ENCODE measurements at places on chromosomes 3 and 15.

GRCh38 chr3:177484926-177485325 lies 287.6 kb upstream of the TBL1XR1 start:
- DNase-seq, result no peak

DNA sequence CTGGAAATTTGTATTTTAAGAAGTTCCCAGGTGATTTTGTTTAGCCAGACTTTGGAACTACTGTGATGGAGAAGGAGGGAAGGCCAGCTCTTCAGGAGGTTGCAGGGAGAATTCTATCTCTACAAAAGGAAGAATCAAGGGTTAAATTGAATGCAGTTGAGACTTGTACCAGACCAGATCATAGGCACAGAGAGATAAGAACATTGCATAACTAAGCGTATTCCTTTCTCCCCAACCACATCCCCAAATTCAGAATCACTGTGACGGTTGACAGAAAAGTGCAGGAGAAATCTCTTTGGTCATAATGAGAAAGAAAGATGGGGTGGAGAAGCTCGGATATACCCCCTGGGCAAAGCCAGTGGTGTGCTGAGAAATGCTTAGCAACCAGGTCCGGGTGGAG lies 7.2 kb downstream of the PLD1 start:
- no peak for DNase-seq

DNA sequence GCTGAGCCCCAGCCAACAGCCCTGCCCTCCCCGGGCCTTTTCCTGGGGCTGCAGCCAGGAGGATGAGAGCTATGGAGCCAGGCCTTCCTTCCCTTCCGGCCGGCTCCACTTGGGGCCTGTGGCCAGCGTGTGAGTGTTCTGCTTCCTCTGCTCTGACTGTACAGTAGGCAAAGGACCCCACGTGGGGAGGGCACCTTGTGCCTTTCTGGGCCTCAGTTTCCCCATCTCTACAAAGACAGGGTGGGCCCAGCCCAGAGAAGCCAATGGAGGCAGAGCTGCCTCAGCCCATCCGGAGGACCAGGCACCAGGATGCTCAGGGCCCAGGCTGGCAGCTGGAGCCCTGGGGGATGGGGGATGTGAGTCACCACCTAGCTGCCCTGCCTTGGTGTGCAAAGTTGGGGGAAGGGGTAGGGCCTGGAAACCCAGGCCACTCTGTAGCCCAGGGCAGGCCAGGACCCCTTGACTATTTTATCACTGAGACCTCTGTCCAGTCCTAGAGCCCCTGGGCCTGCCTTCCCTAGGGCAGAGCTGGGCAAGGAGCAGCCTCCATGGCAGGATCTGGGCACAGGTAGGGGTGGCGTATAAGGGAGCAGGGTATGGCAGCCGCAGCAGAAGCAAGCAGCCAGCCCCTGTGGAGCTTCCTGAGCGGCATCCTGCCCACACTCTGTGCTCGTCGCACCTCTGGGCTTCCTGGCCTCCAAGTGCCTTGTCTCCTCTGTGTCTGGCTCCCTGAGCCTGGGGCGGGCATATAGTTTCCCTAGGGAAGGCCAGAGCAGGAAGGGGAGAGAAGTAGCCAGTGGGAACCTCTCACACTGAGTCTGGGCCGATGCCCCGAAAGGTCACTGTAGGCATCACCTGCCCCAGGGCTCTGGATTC lies 1.8 kb downstream of the PSTPIP1 start:
- no peak for DNase-seq

DNA sequence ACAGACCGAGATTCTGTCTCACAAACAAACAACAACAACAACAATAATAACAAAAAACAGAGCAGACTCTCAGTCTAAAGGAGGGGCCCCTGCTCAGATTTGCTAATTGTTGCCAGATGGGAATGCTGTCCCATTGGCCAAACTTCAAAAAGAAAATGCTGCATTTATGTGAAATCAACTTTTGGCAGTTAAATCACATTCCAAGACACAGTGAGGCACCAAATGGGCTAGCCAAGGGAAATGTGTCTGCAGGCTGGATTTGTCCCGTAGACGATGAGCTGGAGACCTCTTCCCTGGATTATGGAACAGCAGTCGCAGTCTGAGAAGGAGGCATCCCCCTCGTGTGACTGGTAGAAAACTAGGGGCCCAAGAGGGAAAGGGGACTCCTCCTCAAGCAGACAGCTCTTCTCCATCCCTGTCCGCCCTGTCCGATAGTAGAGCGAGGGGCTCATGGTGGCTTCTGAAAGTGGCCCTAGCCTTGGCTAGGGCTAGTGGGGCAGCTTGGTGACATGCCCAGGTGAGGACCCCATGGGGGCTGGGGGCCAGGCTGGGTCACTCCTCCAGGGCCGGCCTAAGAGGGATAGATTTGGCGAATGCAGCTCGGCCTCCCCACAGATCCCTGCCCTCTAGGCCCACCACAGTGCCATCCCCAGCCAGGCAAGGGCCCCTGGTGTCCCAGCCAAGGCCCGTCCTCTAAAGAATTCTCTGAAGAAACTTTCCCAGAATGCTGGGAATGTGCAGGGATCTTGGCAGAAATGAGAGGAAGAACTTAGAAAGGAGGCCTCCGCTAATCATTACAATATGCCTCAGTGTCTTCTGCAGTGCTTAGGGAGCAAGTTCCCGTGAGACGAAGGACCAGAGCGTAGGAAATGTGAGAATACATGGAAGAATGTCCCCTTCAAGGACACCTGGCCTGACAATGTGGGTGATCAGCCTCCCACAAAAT lies 2.0 kb downstream of the SLC22A14 start:
- DNase-seq, result no peak

GRCh38 chr3:45067486-45067885 lies 41.4 kb downstream of the CLEC3B start:
- no peak for DNase-seq

DNA sequence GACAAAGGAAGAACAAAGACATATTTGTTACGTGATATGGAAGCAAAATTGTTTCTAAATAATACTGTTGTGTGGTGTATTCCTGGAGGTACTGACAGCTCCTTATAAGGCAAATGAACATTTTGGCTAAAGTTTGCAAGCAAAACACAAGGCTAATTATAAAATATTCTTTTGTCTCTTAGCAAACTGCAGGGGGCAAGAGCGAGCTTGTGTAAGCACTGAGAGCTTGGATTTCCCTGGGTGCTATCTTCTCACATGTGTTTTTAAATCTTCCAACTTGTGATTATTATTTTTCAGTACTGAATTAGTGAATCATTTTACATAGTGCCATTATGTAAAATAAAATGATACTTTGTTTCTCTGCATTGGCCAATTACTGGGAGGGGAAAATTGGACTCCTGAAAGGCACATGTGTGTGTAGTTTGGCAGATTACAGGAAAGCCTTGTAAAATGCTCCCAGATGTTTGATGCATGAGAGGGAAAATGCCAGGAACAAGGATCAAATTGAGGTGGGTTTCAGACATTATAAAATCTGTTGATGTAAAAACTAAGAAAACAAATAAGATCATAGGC lies 611.5 kb downstream of the AGBL1 start:
- no peak for DNase-seq

DNA sequence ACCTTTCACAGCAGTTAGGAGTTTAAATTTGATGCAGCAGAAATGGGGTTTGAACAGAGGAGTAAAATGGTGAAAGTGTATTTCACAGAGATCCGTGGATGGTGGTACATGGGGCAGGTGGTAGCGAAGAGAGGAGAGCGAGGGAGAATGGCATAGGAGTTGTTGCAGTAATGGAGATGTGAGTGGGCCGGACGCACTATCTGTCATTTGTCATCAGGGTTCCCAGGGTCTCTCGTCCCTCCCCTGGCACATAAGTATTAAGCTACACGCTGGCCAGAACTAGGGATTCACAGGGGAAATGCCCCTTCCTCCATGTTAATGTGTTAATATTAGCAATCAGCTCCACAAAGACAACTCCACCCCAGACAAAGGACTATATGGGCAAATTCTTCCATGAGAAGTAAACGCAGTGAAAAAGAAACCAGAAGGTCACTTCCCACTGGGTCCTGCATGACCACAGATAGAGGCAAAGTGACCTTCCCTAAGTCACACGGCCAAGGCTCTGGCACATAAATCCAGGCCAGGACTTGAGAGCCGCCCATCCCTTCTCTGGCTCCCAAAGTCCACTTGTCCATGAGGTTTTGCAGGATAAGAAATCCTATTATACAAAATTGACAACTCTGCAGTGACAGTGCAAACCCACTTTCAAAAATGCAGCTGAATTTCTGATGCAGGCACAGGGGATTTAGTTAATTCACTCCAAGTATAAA lies 42.5 kb downstream of the ANXA2 start:
- DNase-seq, result no peak

- DNase-seq, result no peak
Observed at GRCh38 chr3:31434819-31435218, 97.9 kb upstream of the STT3B start.

- no peak for DNase-seq
Observed at GRCh38 chr3:48709051-48709461, 8.0 kb downstream of the IP6K2 start.

- DNase-seq, result no peak
Observed at GRCh38 chr15:59668556-59668955, 11.2 kb upstream of the GTF2A2 start.

GRCh38 chr15:50190166-50190570 lies 8.2 kb downstream of the SLC27A2 start:
- no peak for DNase-seq

GRCh38 chr3:71104121-71104541 lies 479.4 kb downstream of the FOXP1 start:
- no peak for DNase-seq

DNA sequence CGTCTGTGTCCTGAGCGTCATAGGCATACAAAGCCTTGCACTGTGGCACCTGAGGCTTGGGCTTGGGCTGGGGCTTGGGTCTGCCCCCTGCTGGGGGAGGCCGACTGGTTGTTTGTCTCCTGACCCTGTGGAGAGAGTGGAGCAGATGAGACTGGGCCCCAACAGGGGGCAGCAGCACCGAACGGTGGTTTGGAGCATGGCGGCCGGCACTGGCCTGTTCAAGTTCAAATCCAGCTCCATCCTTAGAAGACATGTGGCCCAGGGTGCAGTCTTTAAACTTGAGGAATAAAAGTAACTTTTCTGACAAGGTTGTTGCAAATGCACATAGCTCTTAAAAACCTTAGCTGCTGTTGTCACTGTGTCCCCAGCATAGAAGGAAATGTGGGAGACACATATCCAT lies 33.3 kb downstream of the CCNB2 start:
- no peak for DNase-seq

Measured in coronary artery (tissue), 2 donors.